ENCODE measurements at places on chromosomes 7 and 10.

DNA sequence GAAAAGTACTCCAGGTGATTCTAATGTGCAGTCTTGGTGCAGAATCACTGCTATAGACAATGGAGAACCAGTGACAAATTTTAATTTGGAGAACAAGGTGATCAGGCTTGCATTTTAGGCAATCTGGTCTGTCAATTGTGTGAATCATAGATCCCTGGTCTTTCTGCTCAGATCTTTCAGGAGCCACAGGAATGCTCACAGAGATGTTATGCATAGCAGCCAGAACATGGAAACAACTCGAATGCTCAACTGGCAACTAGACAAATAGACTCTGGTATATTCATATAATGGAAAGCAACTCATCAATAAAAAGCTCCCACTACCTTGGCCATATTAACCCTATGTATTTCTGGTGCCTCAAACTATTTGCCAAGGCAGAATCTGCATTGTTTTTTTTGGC is 209.1 kb downstream of the PHF14 start:
- no peak for DNase-seq

- DNase-seq, result no peak
These were observed 216.8 kb upstream of the AKR1E2 start for GRCh38 chr10:4609251-4609650.

DNA sequence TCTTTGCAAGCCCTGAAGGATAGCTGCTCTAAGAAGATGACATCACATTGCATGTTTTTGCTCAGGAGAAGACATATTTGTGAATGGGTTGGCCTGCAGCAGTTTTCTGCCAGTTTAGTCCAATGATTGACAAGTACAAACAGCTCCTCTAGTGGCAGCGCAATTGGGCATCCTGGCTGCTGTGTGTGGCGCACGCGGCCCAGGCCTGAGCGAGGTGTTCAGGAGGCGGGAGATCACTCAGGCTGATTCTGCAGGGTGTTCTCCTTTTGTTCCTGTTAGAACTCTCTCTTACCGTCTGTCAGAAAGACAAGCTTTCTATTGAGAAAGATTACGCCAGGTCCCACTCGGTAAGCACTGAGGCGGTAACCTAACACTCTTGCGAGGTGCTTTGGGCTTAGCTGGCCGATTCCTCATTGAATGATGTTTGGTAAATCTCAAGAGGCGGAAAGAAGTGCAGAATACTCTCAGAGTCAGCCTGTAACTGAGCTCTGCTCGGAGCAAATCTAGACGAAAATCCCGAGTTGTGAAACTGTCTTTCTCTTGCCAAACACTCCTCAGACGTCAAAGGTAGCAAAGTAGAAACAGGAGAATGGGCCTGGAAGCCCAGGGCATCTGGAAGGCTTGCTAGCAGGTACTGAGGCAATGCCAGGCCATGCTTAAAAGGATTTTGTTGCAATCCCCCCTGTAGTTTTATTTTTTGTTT is 219.2 kb upstream of the BMPER start:
- DNase-seq, result no peak

DNA sequence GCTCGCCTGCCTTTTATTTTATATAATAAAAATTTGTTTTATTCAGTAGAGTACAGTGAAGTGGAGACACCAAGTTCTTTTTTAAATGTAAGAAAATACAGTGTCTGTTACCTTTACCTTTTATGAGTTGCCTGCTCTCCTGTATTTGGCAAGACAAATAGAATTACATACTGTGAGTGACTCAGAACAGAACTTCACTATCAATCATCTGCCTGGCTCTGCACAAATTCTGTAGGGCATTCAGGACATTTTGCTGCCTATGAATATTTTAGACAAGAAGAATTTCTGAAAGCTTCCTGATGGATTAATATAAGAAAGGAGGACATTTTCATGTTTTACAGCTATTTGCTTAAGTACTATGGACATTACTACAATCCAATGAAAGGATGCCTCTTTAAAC is 135.4 kb upstream of the PHF14 start:
- no peak for DNase-seq

- DNase-seq, result no peak
These were observed 257.3 kb downstream of the LRMDA start for GRCh38 chr10:75688506-75689300.

DNA sequence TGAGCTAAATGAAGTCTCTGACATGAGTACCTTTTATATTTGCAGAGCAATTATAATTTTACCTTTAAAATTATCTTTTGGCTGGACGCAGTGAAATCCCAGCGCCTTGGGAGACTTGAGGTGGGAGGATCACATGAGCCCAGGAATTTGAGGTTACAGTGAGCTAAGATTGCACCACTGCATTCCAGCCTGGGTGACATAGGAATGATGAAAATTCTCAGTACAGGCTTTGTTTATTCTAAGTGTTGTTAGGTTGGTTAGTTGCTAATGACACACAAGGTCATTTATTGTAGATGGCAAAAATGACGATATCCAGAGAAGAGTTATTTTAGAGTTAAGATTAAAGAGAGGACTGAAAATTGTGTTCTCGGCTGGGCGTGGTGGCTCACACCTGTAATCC is 87.6 kb downstream of the XRCC2 start:
- no peak for DNase-seq

DNA sequence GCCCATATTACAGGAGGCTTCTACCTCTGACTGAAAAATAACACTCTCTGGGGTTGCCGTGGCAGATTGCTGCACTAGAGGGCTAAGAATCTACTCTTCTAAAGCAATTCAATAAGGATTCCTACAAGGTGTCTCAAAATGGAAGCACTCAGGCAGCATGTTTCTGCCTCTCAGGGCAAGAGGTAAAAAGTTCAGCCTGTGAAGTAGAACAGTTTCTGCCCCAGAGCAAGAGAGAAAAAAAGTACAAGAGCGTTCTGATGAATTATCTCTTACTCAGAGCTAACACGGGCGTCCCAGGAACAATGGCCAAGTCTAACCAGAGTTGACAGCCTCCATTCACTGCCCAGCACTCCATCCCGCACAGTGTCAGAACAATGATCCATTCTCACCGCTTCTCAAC is 71.3 kb upstream of the TES start:
- no peak for DNase-seq

DNA sequence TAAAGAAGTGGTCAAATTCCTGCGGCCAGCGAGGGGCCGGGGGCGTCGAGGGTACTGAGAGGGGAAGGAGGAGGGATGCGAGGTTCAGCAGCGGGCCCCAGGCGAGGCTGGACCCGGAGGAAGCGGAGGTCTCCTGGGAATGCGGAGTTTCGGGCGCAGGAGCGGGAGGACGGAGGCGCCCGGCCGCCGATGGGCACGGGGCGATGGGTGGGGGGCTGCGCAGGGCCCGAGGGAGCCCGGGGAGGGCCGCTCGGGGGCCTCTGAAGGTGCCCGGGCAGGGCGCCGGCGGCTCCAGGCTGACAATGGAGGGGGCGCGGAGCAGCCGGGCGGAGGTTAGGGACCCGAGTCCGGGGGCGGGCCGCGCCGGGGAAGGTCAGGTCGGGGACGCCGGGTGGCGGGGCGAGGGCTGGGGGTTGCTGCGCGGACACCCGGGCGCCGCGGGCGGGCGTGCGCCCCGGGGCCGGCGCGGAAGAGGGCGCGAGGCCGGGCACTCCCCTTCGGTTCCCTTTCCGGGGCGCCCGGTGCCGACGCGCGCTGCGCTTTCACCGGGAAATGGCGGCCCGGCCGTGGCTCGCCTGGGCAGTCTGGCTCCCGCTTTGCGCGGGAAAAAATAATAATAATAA is 683 bp downstream of the MACROH2A2 start:
- DNase-seq, result no peak

GRCh38 chr7:86320889-86321288 is 322.8 kb upstream of the GRM3 start:
- no peak for DNase-seq

DNA sequence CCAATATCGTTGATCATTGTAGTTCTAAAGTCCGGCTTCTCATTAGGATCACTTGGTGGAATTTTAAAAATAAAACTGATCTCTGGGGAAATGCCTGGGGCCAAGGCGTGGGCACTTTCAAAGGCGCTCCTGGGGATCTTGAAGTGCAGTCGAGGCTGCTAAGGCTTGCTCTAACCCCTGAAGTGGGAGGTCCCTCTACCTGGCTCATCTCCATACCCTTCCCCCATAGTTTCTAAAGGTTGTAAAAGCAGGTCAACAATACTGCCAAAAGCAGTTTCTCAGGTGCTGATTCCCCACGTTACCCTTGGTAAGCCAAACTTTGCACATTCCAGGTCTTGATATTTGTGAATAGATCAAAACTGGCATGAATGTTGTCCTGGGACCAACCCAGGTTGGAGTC is 79.0 kb upstream of the SP8 start:
- no peak for DNase-seq

Measured in T1000 (cell line).